ENCODE measurements at places on chromosomes 3 and 15. TPM values are rescaled to one million over a fixed set of nuclear protein-coding genes. Genes with fewer than 3 reads are reported as not detected.

GRCh38 chr15:89119489-89120478 is 31.5 kb downstream of the ABHD2 start:
- DNase-seq, result no peak

Gene STRC
- 2.4 TPM for total RNA-seq

- DNase-seq, result no peak
Measured at GRCh38 chr15:100767001-100767825, 112.4 kb upstream of the ALDH1A3 start.

DNA sequence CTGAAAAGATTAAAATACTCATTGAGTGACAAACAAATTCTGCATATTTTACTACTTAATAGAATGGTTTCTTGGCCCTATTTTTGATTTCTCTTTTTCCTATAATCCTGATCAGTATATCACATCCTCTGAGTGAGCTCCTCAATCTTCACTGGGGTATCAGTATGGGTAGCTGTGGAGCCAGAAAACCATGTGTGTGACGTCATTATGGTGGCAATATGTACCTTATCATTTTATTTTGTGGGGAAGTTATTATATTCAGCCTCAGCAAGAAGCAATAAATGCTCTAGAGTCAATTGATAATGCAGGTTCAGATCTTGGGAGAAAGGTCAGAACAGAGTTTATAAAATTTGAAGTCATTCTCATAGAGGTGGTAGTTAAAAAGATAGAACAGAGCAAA is 1135.7 kb upstream of the CADM2 start:
- DNase-seq, result no peak

- no peak for DNase-seq
Measured at GRCh38 chr3:49930922-49931321, 1.3 kb upstream of the MON1A start.

- DNase-seq, result no peak
Measured at GRCh38 chr15:46120713-46121112, 485.9 kb downstream of the SQOR start.

DNA sequence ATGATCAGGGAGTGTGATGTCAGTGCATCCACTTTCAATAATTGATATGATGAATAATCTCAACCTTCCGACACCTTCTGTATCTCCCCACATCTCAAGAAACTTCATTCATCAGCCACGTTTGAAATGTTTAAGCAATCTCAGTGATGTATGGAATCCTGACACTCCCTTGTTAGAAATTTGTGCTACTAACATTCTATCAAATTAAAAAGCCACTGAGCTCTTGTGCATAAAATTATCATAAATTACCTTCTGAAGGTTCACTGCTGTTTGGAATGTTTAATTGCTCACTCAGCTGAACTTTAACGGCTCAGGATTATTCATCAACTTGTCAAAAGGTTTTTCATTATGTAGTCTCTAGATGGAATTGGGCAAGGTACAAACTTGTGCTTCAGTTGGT is 108.4 kb upstream of the DPH6 start:
- no peak for DNase-seq

DNA sequence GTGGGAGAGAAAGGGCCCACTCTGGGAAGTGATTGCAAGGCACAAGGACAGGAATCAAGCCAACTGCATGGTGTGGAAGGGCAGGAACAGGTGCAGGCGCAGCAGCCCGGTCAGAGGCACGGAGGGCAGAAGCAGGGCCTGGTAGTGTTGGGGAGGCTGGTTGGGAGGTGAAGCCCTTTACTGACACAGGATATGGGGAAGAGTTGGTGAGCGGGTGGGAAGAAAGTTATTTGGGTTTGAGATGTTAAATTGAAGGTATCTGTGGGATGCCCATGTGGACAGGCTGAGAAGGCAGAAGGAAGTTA is 83.6 kb upstream of the ABHD2 start:
- no peak for DNase-seq

Gene CMSS1
- 20.5 TPM for total RNA-seq

DNA sequence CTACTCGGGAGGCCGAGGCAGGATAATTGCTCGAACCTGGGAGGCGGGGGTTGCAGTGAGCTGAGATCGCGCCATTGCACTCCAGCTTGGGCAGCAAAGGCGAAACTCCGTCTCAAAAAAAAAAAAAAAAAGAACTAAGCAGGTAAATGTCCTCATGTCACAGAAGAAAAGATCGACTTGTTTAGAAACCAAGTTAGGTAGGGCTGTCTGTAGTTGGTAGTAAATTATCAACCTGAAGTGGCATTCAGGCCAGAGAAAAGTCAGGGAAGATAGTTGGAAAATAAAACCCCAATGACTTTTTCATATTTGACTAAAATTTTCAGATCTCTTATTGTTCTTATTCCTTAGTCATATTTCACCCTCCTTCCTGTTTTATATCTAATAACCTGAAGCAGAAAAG is 55.4 kb downstream of the ZNF609 start:
- DNase-seq, result no peak

Gene SEMA6D
- total RNA-seq, result not detected

- DNase-seq, result no peak
Measured at GRCh38 chr3:140499114-140499757, 178.6 kb upstream of the TRIM42 start.

All from CD4-positive, alpha-beta memory T cell (primary cell).